ENCODE measurements at places on chromosomes 1 and 21. TPM values are rescaled to one million over a fixed set of nuclear protein-coding genes. Genes with fewer than 3 reads are reported as not detected.

DRAXIN gene
- total RNA-seq: 0.17 TPM

SYNJ1 gene
- 7.1 TPM for total RNA-seq

LCE1D gene
- total RNA-seq: not detected

TNFAIP8L2 gene
- not detected for total RNA-seq

OPTC gene
- total RNA-seq: not detected

HAPLN2 gene
- not detected for total RNA-seq

HPCAL4 gene
- not detected for total RNA-seq
